B cell (primary cell): ENCODE measurements at places on chromosomes 5 and 9.

- no peak for DNase-seq
Measured at GRCh38 chr5:178415353-178415752, 174.8 kb downstream of the COL23A1 start.

- no peak for DNase-seq
Measured at GRCh38 chr9:135365013-135365768, 114.4 kb upstream of the PPP1R26 start.

DNA sequence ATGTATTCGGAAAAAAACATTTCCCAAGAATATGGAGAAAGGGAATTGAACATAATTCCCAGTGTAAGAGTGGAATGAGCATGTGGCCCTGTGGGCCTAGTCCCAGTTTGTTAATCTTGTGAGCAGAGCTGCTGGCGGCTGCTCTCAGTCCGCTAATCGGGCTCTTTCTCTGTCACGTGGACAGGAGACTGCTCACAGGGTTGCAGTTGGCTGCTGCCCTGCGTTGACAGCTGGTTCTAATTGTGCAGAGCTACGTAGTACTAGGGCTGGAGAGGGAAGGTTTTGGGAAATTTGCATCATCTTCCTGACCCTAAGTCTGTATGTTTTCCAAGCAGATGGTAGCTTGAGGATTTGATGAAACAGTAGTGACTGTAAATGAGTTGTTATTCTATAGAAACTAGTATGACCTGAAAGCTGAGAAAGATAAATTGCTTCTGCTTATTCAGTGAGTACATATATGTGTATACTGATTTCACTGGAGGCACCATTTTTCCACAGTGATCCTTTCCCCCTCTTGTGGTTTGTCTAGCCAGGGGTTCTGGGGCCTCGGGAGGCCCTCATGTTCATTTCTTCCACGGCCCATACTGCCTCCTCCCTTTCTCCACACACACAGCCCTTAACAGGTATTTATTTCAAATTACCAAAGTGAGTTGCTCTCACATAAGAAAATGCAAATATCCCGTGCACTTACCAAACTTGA, 100.6 kb downstream of the ANGPTL2 start:
- no peak for DNase-seq

DNA sequence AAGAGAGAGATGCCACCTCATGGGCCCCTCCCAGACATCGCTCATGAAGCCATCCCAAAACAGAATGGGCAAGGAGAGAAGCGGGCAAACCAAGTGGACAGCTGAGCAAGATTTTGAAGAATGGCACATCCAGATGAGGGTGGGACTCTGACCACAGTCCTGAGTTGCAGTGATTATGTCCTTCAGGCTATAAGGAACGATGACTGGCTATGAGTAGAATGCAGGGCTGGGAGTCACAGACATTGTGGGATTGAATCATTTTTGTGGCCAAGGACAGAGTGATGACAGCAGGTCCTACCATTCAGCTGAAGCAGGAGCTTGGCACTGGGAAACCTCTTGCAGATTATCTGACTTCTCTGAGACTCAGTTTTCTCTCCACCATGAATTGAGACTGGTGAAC, 245.7 kb upstream of the SLC30A5 start:
- DNase-seq = no peak

GRCh38 chr5:118905196-118905595, 83.2 kb downstream of the DTWD2 start:
- no peak for DNase-seq

DNA sequence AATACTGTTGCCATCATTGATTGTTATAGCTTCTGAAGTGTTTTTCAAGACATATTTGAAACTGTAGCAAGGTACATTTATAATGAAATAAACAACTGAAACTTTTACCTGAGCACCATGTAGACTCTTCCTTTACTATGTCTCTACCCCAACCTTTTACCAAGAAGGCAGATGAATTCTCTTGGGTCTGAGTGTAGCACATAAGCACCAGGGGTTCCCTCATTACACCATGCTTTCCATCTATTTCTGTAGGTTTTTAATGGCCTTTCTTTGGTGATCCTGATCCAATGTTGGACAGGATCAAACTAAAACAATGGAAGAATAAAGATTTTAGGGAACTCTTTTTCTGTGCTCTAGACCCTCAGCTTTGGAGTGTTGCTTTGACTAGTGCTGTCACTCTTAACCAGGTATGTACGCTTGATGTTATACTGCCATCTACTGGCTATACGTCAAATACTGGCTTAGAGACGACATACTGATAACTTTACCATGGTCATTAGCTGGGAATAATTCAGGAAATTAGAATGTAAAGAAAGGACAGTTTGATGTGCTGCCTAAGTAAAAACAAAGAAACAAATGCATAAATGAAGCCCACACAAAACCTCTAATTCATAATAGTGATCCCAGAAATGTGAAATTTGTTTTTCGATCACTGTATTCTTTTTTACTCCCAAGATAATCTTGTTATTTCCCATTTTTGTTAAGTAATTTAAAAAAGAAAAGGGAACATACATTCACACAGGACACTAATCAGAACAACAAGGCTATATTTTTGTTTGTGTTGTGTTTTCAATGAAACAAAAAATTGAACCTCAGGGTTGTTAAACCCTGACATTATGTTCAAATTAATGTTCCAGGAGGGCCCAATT, 30.7 kb downstream of the IFNW1 start:
- DNase-seq = peak; percentile 74

DNA sequence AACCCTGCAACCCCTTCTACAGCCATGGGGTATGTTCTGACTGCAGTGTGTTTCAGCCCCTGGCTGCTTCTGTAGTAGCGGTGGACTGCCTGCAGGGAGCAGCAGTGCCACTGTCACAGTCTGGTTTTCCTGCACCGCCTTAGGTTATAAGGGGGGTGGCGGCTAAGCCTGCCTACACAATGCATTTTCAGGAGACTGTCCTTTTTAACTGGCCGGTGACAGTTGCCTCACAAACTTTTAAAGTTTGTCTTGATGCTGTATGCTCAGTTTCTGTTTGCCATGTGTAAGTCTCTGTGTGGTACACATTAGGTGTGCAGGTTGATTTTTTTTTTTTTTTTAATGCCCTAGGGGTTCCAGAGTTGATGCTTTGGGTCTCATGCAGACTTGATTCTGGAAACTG, 53.0 kb downstream of the NUP214 start:
- peak; percentile 78 for DNase-seq

- DNase-seq = no peak
Measured at GRCh38 chr9:134040781-134041648, 15.7 kb downstream of the BRD3OS start.

- DNase-seq = no peak
Measured at GRCh38 chr5:173341961-173342430, 13.8 kb upstream of the STC2 start.

DNA sequence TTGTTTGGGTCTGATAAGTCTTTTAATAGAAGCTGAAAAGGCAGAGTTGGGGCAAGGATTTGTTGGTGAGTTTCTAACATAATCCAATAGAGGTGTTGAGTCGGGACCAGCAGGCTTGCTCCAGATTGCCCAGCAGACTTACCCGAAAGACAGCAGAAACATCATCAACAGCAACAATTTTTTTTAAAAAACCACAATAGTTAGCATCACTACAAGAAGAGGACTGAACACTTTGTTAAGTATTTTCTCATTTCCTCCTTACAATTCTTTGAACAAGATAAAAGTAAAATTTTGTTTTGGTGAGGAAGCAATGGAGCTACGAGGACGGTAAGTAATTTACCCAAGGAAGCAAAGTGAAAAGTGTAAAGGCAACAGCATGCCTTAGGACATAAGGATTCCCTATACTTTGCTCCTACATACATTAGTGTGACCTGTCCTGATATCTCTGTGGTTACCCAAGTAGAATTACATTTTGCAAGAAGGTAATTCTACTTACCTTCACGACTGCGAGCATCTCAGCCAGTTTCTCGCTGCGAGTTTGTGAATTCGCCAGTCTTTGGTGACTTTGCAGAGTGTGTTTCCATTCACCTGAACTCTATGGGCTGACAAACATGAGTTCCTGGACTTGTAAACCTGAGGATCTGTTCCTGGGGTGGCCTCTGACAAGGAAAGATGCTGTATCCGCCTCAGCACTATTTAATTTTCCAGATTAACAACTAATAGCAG, 13.2 kb downstream of the ITK start:
- no peak for DNase-seq

DNA sequence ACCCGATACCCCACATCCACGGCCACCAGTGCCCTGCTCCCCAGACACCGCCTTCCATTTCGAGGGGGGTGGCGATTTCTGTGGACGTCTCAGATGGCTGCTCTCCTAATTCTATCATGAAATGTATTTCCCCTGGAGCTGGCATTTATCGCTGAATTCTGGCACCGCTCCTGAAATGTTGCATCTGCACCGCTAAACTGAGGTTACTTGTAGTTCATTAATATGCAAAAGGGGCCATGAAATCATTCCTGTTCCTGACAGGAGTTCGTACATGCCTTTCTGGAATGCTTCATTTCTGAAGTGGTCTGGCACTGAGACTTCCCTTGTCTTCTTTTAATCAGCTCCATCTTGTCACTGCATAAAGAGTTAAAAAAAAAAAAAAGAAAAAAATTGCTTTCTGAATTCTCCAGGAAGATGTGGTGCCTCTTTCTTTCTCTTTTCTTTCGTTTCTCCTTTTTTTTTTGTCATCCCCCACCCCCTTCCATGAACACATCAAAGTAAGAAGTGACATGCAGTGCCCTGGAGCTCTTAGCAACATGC, 97.7 kb upstream of the SMARCA2 start:
- no peak for DNase-seq

DNA sequence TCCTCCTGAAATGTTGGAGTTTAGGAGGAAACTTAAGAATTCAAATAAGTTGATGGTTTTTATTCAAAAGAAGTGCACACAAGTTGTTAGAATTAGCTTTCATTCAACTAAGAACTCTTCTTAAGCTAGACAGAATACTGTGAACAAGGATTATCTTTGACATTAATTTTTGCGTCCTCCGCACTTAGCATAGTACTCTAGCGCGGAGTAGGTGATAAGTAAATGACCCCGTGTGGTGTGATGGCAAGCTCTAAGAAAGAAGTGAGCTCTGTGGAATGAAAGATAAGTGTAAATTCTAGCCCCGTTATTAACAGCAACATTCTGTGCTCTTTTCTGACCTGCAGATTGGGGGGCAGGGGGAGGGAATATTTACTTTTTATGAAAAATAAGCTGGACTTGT, 1.0 kb downstream of the BRIX1 start:
- no peak for DNase-seq

DNA sequence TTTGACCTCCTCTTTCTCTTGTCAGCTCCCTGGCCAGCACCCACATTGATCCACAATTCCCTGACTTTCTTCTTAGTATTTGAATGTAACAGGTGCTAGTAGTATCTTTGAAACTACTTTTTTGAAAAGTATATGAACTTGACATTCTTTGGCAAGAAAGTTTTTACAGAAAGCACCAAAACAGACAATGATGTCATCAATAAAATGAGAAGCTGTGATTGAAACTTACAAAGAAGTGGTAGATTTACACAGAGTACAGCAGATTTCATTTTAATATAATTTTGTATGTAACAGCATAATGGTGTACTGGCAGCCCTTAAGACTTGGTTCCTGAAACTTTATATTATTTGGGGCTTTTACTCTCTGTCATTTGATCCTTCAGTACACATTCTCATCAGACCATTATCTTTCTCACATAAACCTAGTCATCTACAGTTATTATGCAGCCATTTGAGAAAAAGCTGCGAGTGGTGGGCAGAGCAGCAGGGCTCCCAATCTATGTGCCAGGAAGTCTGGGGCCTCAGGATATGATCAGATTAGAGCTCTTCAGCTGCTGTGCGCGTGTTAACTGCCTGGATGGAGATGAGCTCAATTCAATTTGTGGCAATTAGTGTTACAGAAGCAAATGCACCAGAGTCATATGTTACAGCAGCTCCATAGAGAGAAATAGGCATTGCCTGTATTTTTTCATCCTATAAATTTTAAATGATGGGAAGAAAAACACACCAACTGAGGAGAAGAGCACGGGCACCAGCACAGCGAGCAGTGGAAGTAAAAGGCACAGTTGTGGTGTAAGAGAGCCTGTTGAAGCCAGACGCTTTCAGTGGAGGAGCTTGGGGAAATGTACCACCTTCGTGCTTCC, 126.1 kb downstream of the STARD4 start:
- no peak for DNase-seq

- no peak for DNase-seq
Measured at GRCh38 chr9:106773750-106774149, 89.2 kb upstream of the ZNF462 start.

- no peak for DNase-seq
Measured at GRCh38 chr5:54520940-54521339, 3.4 kb downstream of the SNX18 start.

- DNase-seq = no peak
Measured at GRCh38 chr9:133986774-133987445, 5.2 kb downstream of the VAV2 start.

DNA sequence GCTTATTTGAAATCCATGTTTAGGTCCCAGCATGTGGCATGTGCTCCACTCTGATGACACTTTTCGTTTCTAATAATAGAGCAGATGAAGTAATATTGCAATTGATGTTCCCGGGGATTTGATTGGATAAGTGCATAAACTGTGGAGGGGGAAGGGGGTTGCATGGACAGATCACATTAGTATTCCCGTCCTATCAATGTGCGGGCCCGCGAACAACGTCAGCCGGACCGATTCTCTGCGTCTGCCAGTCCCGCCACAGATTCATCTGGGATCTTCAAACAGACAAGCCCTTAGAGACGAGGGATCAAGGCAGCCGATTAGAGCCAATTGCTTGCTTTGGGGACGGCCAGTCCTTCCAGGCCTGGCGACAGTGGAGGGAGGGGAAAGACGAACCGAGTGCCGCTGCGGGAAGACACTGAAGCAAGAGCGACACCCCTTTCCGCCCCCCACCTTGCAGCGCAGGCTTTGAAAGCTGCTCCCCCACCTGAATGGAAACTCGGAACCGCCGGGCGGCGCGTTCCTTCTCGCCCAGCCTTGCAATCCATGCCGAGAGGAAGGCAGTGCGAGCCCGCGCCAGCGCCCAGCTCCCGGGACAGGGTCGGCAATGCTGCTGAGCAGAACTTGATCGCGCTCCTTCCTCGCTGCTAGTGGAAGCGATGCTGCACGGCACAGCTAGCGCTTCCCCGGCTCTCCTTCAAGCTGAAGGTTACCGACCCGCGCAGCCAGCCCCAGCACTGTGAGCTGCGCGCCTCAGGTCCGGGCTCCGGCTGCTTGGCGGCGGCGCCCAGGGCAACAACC, at the start of gene RGS7BP:
Gene RGS7BP, plus strand, starts transcription at position 247 of the 798 bp plus-strand sequence. CDS start 610 bp downstream, outside the sequence.
- DNase-seq = peak; percentile 5

DNA sequence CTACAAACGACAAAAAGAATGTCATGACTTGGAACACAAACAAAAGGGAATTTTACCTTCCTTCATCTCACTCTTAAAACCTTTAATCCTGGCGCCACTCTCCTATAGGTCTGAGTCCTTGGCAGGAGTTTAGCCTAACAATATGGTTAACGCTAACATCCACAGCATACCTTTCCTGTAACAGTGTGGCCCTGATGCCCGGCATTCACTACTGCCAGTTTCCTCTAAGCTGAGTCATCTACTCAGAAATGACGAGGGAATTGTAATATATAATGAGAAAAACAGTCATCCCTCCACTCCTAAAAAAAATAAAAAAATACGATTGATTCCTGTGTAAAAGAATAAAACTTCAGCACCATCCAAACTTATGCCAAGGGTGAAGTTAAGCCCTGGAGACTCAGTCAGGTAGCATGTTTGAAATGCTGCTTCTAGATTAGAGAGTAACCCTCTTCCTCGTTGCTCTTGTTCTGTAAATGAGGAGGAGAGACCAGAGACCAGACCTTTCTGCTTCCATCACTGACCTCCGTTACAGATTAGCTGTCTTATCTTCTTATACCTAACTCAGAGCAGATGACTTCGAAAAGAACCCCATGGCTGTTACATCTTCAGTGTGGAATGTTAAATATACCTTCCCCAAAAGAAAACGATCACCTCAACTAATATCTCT, 37.4 kb downstream of the CCDC125 start:
- DNase-seq = no peak
